Neural crest cell (in vitro differentiated cells): ENCODE measurements at places on chromosomes 6 and 20. TPM values are rescaled to one million over a fixed set of nuclear protein-coding genes. Genes with fewer than 3 reads are reported as not detected.

Gene SSTR4
- not detected in 2 replicates for total RNA-seq

Gene NKAIN4
- 42.4 and 44.0 TPM in 2 replicates for total RNA-seq

Gene PRR3
- 41.4 and 41.5 TPM in 2 replicates for total RNA-seq

Gene BFSP1
- 3.9 and 4.2 TPM in 2 replicates for total RNA-seq

Gene C2
- 0.35 and 1.2 TPM in 2 replicates for total RNA-seq

Gene RIPPLY2
- 0.66 and 0.72 TPM in 2 replicates for total RNA-seq

Gene ZSCAN16
- 11.1 and 11.8 TPM in 2 replicates for total RNA-seq

Gene KIF25
- 0.72 and 1.0 TPM in 2 replicates for total RNA-seq

Gene ENPP5
- total RNA-seq, result 0.36 and 0.68 TPM in 2 replicates

Gene ATP9A
- 38.9 and 39.0 TPM in 2 replicates for total RNA-seq

Gene ZNF165
- total RNA-seq, result 0.91 and 0.98 TPM in 2 replicates

Gene TMEM74B
- total RNA-seq, result 2.7 and 3.3 TPM in 2 replicates

DNA sequence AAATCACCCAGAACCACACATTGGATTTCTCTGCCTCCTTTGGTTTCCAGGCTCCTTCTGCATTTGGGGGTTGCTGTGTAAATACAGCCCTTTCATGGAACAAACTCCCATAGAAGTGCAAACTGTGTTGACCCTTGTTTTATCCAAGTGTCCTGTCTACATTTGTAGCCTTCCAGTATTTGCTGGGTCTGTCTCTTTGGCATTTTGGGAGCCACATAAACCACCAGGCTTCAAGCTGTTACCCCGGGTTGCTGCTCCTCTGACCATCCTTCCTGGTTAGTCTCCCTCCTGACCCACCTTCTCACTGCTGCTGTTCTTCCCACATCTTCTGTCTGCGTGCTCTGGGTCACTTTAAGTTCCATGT, 7.6 kb upstream of the MTHFD1L start:
- H3K36me3 ChIP-seq, result peaks cover 20% of the 10 kb centered on the region
- H3K27me3 ChIP-seq, result no peaks in the 10 kb centered on the region
- no peak overlapping the region for H3K27ac ChIP-seq
- peaks cover 7% of the 10 kb centered on the region for H3K4me1 ChIP-seq
- no peak overlapping the region for H3K4me3 ChIP-seq

- DNase-seq, result no peak
- no peaks in the 10 kb centered on the region for H3K36me3 ChIP-seq
- H3K4me3 ChIP-seq, result no peak overlapping the region
- H3K27me3 ChIP-seq, result peaks cover 21% of the 10 kb centered on the region
Measured at GRCh38 chr20:23254034-23254433, 96.6 kb upstream of the NXT1 start.

GRCh38 chr6:112956696-112957535, 609.8 kb downstream of the RFPL4B start:
- H3K27ac ChIP-seq, result peak overlapping the region; percentile 83
- H3K36me3 ChIP-seq, result peaks cover 20% of the 10 kb centered on the region
- DNase-seq, result no peak
- no peaks in the 10 kb centered on the region for H3K27me3 ChIP-seq
- peaks cover 17% of the 10 kb centered on the region for H3K4me1 ChIP-seq

DNA sequence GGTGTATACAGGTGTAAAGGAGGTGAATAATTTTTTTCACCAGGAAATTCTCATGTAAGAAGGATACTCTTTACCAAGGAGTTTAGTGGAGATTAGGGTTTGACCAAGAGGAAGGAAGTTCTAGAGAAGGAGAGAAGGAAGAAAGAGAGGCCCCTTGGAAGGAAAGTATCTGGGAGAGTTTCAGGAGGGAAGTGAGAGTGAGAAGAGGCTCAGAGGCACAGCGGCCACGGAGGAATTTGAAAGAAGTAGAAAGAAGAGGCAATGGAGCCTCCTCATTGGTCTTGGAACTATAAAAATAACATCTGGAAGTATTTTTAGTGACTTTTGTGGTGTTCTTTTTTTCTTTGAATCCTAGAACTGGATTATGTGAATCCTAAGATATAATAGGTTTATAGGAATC, 50.8 kb upstream of the MCUR1 start:
- peaks cover 1% of the 10 kb centered on the region for H3K27me3 ChIP-seq
- H3K36me3 ChIP-seq, result no peaks in the 10 kb centered on the region
- peaks cover 4% of the 10 kb centered on the region for H3K4me1 ChIP-seq
- no peak overlapping the region for H3K27ac ChIP-seq
- DNase-seq, result no peak
- no peak overlapping the region for H3K4me3 ChIP-seq

DNA sequence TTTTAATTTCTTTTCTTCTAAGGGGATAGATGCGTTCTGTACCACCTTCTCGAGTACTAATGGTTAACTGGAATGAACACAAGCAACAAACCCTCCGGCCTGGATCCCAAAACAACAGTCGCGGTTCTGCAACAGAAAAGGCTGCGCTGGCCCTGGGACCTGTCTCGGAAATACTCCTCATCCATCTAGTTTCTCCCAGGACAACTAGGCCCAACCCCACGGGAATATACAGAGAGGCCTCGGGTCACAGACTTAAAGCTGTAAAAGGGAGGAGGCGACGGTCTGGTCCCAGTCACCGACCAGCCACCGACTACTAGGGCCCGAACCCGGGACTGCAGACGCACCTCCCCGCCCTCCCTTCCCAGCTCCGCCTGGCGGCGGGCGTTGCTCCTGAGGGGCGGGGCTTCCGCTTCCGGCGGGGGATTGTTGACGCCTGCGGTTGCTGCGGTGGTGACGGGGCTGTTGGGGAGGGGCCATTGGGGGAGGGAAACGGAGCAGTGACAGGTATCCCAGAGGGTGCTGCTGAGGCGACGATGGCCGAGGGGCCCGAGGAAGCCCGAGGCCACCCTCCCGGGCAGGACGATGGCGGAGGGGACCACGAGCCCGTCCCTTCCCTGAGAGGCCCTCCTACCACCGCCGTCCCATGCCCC, at the start of gene FAM8A1:
TSS of gene FAM8A1 (plus strand) at position 426 of the 650 bp plus-strand sequence. CDS start at position 534, 108 bp downstream.
- no peaks in the 10 kb centered on the region for H3K36me3 ChIP-seq
- H3K4me3 ChIP-seq, result peak within 1 kb of the TSS; percentile 87
- H3K27ac ChIP-seq, result no peak within 1 kb of the TSS
- H3K27me3 ChIP-seq, result no peaks in the 10 kb centered on the region
- peak; percentile 87 for DNase-seq

- H3K27ac ChIP-seq, result no peak overlapping the region
- DNase-seq, result no peak
- H3K27me3 ChIP-seq, result no peaks in the 10 kb centered on the region
- H3K4me1 ChIP-seq, result peaks cover 19% of the 10 kb centered on the region
- no peaks in the 10 kb centered on the region for H3K36me3 ChIP-seq
Measured at GRCh38 chr6:40892223-40892622, 146.8 kb downstream of the UNC5CL start.

GRCh38 chr20:1929460-1929859, 34.3 kb downstream of the SIRPA start:
- DNase-seq, result no peak
- H3K36me3 ChIP-seq, result no peaks in the 10 kb centered on the region
- no peak overlapping the region for H3K27ac ChIP-seq
- H3K4me1 ChIP-seq, result no peaks in the 10 kb centered on the region
- H3K4me3 ChIP-seq, result no peak overlapping the region

DNA sequence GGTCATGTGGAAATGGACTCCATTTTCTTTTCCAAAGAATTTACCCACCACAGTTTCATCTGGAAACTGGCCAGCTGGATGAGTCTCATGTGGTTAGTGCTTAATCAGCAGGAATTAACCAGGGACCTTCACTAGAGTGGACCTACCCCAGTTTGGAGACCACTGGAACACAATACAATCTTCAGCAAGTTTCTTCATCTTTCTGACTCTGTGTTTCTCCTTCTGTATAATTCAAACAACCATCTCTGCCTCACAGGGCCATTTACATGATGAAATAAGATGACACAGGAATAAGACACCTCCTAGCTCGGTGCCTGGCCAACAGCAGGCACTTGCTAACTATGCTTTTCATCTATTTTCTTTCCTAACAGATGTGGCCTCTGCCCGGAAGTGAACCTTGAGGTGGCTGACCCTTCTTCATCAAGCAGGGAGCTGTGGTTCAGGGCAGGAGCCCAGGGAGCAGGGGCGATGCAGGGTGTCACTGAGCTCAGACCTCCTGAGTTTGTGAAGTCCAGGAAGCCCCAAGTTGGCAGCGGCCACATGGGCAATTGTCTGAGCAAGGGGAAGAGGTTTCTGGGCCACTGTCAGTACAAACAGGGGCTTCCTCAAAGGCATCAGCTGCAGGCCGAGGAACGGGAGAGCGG, 98.8 kb downstream of the SOD2 start:
- peaks cover 75% of the 10 kb centered on the region for H3K27me3 ChIP-seq
- H3K4me3 ChIP-seq, result no peak overlapping the region
- peak overlapping the region; percentile 20 for H3K27ac ChIP-seq
- DNase-seq, result no peak

DNA sequence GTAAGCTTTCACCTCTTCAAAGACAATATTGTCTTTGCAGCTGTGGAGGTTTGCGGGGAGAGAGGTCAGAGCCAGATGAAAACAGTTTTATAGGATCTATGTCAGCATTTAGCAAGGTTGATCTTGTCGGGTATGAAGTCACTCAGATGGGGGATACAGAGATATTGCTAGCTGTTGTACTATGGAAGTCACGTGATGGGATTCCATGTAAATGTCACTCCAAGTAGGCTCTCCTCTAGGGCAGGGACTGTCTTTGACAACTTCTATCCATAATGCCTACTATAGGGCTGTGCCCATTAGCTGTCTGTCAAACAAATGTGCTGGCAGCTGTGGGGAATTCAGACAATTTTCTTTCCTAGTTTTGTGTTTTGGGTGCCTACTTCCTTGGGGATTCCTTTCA, 54.8 kb downstream of the HECA start:
- no peak overlapping the region for H3K27ac ChIP-seq
- no peaks in the 10 kb centered on the region for H3K4me1 ChIP-seq
- H3K27me3 ChIP-seq, result no peaks in the 10 kb centered on the region
- H3K36me3 ChIP-seq, result no peaks in the 10 kb centered on the region
- no peak for DNase-seq

DNA sequence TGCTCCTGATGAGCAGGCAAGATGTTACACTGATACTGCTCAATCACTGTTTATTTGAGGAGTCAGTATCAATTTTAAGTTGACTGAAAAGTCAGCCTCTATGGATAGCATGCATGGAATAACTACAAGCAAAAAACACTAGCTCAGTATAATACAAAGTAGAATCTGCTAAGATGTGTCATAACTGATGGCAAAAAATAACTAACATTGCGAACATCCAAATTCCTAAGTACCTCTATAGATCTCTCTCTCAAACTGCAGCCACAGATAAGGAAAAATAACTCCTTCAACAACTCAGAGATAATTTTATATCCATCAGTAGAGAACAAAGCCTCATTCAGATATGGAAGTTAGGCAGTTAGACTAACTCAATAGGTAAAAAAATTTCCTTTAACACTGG, 16.3 kb downstream of the HDAC2 start:
- no peak for DNase-seq
- no peak overlapping the region for H3K27ac ChIP-seq
- no peak overlapping the region for H3K4me3 ChIP-seq

DNA sequence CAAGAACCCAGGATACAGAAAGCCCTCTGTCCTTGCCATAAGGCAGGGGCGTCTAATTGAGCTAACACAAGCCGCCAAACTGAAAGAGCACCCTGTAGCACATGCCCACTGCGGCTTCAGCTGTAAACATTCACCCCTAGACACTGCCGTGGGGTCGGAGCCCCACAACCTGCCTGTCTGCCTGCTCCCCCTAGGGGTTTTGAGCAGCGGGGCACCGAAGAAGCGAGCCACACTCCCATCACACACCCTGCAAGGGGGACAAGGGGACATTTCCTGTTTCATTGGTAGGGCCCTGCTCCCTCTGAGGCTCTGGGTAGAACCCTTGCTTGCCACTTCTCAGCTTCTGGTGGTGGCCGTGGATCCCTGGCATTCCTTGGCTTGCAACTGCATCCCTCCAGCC, 45.2 kb upstream of the BCLAF1 start:
- no peaks in the 10 kb centered on the region for H3K4me1 ChIP-seq
- no peaks in the 10 kb centered on the region for H3K36me3 ChIP-seq
- DNase-seq, result no peak
- H3K27ac ChIP-seq, result no peak overlapping the region
- H3K4me3 ChIP-seq, result no peak overlapping the region

DNA sequence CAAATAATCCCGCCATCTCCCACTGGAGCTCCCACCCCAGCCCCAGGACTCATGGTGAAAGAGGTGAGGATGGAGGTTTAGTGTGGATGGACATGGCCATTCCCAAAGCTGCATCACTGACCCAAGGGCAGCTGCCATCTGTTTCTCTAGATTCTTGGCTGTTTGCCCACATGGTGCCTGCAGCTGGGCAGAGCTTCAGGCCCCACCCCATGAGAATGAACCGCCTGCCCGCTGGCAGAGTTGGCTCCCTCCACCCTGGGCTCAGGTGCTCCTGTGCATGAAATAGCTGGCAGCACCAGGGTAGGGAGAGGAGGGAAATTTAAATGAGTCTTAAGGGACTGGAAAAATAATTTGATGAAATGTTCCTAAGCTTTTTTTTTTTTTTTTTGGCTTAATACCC, 17.4 kb downstream of the SCML4 start:
- no peak for DNase-seq
- no peak overlapping the region for H3K27ac ChIP-seq
- peaks cover 5% of the 10 kb centered on the region for H3K36me3 ChIP-seq
- H3K27me3 ChIP-seq, result no peaks in the 10 kb centered on the region
- H3K4me3 ChIP-seq, result no peak overlapping the region
- peaks cover 33% of the 10 kb centered on the region for H3K4me1 ChIP-seq

GRCh38 chr6:11462742-11463397, 74.7 kb upstream of the TMEM170B start:
- H3K36me3 ChIP-seq, result no peaks in the 10 kb centered on the region
- H3K4me1 ChIP-seq, result peaks cover 4% of the 10 kb centered on the region
- DNase-seq, result no peak
- no peaks in the 10 kb centered on the region for H3K27me3 ChIP-seq
- no peak overlapping the region for H3K4me3 ChIP-seq

- H3K4me1 ChIP-seq, result no peaks in the 10 kb centered on the region
- H3K4me3 ChIP-seq, result no peak overlapping the region
- no peaks in the 10 kb centered on the region for H3K27me3 ChIP-seq
- DNase-seq, result no peak
- no peak overlapping the region for H3K27ac ChIP-seq
Measured at GRCh38 chr6:143325379-143326140, 124.9 kb downstream of the ADAT2 start.

- DNase-seq, result no peak
- H3K27me3 ChIP-seq, result peaks cover 21% of the 10 kb centered on the region
- H3K4me1 ChIP-seq, result no peaks in the 10 kb centered on the region
- H3K4me3 ChIP-seq, result no peak overlapping the region
- no peaks in the 10 kb centered on the region for H3K36me3 ChIP-seq
Measured at GRCh38 chr6:144023216-144023615, 15.2 kb upstream of the PLAGL1 start.

DNA sequence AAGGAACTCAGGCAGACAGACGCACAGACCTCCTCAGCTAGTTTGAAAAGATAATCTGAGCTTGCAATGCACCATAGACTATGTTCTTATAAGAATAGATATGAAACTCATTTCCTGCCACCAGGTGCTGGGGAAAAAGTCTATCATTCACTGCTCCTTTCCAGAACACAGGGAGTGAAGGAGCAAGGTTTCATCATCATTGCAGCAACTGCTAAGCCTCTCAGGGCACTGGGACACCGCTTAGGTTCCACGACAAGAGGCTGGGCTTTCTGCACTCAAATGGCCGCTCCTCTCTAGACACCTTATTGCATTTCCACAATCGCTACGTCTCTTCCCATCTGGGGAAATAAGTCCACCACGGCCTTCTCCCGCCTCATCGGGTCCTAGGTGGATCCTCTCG, 418.5 kb upstream of the JARID2 start:
- H3K4me1 ChIP-seq, result peaks cover 87% of the 10 kb centered on the region
- DNase-seq, result no peak
- no peak overlapping the region for H3K27ac ChIP-seq
- H3K4me3 ChIP-seq, result no peak overlapping the region
- no peaks in the 10 kb centered on the region for H3K27me3 ChIP-seq
